ENCODE measurements at places on chromosomes 16 and 17.

GRCh38 chr17:34081269-34081668 lies 173.8 kb upstream of the CCL2 start:
- DNase-seq = no peak

- DNase-seq = no peak
Measured at GRCh38 chr16:7492122-7492521, 159.5 kb downstream of the RBFOX1 start.

GRCh38 chr17:7673239-7673638 lies 14.1 kb downstream of the TP53 start:
- DNase-seq = peak; percentile 14

DNA sequence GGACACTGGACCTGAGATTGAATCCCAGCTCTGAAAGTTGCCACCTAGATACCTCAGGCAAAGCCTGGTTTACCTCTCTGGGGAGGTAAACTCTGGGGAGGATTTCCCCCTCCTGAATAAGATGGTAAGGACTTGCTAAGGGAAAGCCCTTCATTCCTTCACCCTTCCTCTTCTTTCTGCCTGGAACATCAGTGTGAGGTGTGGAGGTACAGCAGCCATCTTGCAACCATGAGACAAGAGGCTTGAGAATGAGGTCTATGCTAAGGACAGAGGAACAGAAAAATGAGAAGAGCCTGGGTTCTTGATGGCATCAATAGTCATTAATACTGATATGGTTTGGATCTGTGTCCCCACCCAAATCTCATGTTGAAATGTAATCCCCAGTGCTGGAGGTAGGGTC lies 23.7 kb upstream of the ADCY9 start:
- DNase-seq = no peak

DNA sequence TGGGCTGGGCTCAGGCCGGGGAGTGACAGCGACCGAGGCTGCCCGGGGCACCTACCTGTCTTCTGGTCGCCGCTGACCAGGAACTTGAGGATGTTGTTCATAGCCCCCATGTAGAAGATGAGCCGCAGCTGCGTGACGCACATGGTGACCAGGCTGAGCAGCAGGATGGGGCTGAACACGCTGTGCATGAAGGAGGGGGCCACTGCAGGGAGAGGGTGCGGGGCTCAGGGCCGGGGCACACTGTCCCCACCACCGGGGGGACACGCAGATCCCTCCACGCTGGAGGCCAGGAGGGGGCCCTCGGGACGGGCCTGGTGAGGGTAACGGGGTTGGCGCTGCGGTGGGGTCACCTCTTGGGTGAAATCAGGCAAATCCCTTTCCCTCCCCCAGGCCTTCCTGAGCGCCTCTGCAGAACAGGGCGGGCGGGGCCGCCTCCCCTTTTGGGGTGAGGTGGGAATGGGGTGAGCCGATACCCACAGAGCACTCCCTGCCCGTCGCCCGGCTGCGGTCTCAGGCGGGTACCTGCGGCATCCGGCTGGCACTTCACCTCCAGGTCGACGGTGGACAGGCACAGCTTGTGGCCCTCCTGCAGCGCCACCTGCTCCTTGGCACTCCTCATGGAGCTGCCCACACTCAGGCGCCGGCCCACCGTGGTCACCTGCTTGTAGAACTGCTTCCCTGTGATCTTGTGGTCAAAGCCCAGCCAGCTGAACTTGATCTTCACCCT lies 28.3 kb upstream of the PITPNA start:
- no peak for DNase-seq

DNA sequence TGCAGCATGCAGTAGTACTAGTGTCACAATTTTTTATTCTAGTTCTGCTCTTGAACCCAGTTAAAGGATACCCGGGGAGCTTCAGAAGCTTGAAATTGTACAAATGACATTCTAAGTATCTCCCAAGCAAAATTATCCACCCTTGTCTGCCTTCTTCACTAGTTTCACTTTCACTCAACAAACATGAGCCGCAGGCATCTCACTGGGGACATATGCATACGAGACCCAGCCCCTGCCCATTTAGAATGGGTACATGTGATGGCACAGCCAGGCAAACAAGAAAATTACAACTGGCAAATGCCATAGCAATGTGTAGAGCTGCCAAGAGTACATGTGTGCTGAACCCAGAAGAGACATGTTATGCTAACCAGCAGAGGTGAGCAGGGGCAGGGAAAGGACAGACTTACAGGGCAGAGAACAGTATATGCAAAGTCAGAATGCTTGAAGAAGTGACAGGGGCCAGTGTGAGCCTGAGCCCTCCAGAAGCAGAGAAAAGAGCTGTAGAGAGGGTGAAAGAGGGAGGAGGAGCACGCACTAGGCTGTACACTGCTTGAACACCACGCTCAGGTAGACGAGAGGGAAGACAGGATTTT lies 8.3 kb downstream of the GINS2 start:
- no peak for DNase-seq

DNA sequence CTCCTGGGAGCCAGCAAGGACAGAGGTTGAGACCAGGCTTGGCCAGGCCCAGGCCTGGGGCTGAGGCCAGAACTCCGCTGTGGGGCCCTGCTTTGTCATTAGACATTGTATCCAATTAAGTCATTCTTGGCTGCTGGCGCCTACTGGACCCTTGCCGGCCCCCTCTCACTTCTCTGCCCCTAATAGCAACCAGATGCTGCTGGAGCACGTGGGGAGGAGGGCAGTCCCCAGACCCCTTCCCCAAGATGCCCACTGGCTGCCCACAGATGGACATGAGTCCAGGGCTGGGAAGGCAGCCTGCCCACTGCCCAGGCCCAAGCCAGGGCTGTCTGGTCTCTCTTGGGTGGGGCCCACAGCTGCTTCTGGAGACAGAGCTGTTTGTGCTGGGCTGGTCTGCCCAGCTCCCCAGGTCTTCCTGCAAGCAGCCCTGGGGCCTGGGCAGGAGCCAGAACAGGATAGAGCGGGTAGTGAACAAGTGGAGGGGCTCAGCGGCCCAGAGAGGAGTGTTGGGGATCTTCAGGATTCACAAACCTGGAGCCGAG lies 7.8 kb downstream of the PLXDC1 start:
- DNase-seq = no peak

DNA sequence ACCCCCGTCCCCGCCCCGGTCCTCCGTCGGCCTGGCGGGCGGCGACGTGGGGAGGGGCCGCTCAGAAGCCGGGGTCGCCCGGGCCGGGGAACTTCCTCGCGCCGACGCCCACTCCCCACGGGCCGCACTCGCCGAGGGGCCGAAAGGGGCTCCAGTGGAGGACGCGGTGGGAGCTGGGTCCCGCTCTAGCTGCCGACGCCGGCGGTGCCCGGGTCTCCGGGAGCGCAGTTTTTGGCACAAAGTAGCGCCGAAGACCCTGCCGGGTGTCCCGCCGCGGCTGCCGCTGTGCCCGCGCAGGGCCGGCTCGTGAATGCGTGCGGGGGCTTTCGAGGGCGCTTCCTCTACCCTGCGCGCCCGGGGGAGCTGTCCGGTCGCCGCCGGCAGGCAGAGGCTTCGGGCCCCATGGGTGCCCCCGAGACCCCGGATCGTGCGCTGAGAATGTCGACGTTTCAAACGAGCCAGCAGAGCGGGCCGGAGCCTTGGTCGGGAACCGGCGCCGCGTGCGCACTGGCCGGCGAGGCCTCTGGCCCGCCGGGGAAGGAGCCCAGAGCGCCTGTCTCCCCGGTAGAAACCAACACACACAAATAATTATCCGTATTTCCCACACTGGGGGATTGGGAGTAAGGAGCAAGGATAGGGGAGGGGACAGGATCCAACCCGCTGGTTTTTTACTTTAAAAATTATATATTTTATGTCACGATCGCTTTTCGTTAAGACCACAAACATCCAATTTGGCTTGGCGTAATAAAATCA lies 46.6 kb upstream of the SLC38A10 start:
- DNase-seq = peak; percentile 38

DNA sequence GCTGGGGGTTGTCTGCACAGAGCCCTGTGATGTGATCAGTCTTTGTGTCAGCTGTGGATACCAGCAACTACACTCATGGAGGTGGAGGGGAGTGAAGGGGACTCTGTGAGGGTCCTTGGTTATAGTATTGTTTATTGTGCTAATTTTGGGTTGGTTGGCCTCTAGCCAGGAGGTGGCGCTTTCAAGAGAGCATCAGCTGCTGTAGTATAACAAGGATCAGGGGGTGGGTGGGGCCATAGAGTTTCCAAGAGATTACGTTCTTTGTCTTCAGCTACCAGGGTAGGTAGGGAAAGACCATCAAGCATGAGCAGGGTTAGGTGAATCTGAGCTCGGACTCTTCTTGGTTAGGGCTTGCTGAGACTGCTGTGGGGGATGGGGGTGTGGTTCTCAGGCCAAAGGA lies 97.1 kb upstream of the HS3ST3A1 start:
- no peak for DNase-seq

DNA sequence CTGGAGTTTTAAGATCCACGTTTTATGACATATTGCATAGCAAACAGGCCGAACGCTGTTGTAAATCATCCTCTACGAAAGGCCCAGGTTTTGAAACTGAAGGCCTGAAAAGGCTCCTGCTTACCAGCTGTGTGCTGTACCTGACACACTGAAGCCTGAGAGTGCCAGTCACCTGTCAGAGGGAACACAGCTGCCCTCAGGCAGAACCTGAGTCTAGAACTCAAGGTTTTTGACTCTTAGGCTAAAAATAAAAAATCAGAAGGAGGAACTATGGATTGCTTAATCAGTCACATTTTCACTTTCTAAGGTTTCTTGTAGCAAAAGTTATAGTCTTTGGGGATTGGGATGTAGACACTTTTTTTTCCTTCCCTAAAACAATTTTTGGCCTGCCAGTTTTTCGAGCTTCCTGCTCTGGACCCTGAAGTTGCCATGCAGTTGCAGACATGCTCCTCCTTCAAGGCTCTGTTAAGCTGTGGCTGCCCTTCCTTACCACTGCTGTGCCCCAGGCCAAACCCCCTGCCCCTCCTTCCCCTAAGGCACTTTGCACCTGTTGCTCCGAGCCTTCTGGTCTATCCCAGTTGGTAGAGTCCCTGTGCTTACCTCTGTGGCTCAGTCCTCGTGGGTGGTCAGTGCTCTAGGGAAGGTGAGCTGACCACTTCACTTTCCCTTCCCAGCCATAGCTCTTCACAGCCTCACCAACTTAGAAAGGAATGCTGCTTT lies 56.6 kb downstream of the TENT4B start:
- DNase-seq = no peak

GRCh38 chr16:21710938-21711337 lies 47.2 kb downstream of the OTOA start:
- no peak for DNase-seq

DNA sequence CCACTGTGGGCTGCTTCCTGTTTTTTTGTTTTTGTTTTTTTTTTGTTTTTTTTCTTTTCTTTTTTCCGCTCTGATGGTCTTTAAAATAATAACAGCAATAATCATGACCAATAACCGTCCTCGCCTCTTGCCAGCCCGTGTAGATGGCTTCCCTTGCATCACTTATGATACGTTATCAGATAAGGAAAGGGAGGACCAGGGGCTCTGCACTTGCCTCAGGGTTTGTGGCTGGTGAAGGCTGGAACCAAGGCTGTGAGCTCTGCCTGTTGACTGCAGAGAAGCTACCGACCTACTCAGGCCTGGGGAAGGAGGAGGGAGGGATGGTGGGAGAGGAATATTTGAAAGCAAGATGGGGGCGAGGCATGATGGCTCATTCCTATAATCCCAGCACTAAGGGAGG lies 114.0 kb upstream of the SDK2 start:
- DNase-seq = no peak

DNA sequence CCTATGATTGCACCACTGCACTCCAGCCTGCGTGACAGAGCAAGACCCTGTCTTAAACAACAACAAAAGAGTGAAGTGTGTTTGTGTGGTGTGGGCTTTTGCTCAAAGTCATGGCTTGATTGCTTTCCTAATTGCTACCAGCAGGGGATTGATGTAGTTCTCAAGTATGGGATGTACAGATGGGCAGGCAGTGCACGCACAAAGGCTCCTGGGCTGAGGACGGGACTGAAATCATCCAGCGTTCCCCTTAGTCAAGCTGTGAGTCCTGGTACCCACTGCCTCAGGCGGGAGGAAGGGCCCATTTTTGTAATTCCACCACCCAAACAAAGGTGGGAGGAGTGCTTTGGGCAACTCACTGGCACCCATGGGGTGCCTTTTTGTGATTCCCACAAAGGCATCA lies 47.3 kb downstream of the GDE1 start:
- no peak for DNase-seq

- peak; percentile 47 for DNase-seq
Measured at GRCh38 chr16:47278306-47278970, 134.7 kb upstream of the NETO2 start.

DNA sequence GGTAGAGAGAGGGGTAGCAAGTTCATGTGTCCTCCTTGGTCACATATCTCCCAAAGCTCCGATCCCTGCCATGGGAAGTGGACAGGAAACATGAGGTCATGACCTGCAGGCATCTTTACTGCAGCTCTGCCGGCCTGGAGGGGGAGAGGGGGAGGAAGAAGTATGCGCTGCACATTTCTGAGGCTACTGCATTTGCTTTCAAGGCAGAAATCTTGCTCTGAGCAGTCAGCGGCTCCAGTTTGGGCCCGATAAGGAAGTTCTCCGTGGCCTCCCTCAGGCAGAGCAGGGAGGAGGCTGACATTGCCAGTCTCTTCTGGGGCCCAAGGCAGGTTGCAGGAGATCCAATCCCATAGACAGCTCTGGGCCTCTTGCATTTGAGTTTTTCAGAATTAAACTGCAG lies 1.5 kb upstream of the NHERF1 start:
- no peak for DNase-seq

- no peak for DNase-seq
Measured at GRCh38 chr16:62254372-62254771, 218.1 kb upstream of the CDH8 start.

DNA sequence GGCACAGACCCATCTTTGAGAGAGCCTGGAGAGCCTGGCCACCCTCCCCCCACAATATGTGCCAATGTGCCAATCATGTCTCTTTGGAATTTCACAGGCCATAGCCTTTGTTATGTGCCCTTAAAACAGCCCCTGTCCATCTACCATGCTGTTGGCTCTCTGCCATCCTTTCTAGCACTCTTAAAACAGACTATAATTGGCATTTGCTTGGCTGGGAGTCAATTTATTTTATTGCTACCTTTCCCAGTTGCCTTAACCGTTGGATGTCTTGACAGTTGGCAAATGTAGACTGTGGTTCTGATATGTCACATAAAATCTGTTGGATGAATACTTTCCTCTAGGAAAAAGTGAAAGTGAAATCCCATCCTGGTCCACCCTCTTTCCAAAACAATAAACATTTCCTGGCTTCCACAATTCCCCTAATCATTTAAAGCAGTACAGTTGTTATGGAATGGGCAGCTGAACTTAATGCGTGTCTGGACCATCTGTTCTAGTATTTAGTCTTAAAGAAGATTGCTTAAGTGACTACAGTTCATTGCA lies 394.0 kb downstream of the KCNJ2 start:
- peak; percentile 24 for DNase-seq
